ENCODE measurements at places on chromosomes 6 and 20.

DNA sequence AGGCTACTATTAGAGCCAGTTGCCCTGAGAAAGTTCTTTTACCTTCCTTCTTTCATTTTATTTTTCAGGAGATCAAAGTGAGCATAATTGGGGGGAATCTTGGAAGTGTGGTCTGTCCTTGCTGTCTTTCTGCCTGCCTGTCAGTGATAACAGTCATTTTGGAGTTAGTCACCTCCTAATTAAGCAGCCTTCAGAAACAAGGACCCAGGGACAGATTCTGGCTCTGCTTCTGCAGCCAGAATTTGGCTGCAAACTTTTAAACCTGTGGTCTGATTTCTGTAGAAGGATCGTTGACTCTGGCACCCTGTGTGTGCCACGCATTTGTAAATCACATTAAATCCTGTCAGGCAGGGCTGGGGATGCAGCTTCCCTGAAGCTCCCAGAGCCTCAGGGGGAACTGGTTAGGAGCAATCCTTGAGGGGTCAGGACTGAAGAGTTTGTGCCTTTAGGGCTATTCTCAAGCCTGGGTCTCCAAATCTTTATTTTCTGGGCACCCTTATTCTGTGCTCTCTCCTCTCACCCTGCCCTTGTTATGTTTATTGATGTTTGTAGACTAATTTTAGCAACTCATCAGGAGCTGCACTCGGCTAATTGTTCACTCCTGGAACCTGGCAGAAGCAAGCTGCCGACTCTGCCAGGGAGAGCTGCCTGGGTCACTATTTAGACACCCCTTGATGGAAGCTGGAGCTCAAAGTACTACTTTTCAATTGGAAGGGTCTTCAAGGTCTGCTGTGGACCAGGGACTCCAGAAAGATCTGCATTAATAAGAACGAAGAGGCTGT lies 6.8 kb downstream of the NOX3 start:
- DNase-seq, result no peak

- DNase-seq, result no peak
These were observed 382.3 kb downstream of the CD83 start for GRCh38 chr6:14499841-14500240.

DNA sequence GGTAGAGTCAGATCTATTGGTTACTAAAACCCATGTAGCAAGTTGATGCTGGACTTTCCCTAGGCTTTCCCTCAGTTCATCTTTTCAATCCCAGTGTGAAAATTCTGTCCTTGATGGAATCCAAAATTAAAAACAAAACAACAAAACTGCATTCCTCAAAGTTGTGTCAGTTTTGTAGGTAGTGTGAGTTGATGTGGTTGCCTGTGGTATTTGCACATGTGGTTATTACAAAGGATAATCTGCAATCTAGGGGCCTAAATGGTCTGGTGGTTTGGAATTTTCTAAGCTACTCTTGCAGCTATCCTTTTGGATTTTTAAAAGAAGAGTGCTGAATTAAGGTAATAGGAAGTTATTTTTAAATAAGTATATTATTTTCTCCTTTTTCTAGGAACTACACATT lies 132.2 kb upstream of the SCGN start:
- no peak for DNase-seq

DNA sequence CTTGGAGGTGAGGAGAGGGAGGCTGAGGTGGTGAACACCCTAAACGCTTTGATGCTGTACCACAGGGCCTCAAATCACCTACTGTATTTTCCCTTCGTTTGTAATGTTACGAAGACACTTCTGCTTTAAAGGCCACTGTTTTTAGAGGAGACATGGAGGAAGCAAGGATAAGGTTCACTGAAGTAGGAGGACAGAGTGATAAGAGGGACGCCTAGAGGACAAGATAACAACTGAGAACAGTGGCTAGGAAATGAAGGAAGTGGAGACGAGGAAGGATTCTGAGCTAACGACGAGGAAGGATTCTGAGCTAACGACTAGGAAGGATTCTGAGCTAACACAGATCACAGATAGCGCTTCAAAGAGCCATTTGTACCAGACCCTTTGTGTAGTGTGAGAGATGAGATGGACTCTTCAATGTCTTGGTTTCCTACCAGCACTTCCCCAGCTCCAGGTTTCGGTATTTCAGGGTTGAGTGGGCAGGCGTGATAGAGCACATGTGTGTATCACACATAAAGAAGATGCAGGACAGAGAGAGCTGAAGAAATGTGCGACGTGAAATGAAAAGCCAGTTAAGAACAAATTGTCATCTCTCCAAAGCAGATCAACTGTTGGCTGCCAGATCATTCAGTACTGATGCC lies 7.5 kb downstream of the SF3B5 start:
- DNase-seq, result no peak

DNA sequence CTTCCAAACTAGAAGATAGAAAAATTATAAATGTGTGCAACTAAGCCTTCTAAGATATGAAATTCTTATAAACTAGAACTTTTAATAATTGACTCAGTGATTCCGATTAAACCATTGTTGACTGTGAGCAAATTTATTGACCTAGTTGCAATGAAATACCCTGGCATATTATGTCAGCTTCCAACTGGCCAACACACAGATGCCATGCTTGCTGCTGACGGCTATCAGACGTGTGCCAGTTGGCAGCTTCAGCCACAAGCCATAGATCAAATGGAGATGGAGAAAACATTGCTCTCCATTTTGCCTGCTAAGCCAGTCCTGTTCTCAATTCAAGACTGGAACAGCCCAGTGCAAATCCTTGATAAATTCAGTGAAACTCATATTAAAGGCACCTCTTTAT lies 101.7 kb upstream of the HDGFL1 start:
- no peak for DNase-seq

DNA sequence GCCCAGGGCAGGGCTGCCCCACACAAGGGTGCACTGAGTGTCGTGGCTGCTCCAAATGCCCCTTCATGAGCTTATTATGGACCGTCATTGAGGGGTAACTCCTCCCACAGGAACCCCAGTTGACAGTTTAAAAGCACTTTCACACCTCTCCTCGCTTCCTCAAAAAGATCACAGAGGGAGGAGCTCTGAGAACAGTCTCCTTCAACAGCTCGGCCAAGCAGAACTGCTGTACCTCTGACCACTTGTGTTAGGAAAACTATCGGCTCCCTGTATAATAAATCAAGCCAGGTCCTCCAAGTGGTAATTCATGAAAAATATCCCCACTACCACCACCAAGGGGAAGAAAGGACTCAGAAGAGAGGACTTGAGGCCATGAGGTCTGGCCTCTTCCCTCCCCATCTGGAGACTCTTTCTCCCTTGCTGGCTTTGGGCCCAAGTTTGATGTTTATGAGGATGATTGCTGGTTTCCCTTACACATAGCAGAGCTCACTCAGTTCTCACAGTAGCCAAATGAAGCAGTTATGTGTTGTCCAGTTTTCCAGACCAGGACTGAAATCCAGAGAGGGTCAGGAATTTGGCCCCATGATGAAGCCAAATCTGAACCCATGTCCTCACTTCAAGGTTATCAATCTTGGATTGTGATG lies 8.7 kb downstream of the SNX21 start:
- DNase-seq, result no peak

Measured in T-helper 22 cell (primary cell).